Fibroblast of upper back skin (primary cell): ENCODE measurements at places on chromosomes 11 and 22.

- no peak for DNase-seq
Observed at GRCh38 chr11:71370895-71371673, 77.1 kb downstream of the DHCR7 start.

GRCh38 chr11:72391638-72392423 is 42.5 kb downstream of the CLPB start:
- DNase-seq = no peak

DNA sequence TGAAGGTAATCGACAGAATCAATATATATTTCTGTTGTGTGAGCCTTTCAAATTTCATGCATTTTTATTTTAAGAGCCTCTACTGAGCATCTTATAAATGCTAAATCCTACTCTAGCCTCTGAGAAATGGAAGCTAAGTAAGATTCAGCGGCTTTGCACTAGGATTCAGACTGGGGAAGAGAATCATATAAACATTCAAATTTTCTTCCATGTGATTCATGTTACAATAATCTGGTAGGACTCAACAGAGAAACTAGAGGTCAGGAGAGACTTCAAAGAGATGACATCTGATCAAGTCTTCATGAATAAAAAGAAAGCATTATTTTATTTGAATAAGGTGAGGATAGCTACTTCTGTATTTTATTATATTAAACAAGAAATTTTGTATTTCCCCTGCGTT is 538.9 kb downstream of the DLG2 start:
- DNase-seq = peak; percentile 53

DNA sequence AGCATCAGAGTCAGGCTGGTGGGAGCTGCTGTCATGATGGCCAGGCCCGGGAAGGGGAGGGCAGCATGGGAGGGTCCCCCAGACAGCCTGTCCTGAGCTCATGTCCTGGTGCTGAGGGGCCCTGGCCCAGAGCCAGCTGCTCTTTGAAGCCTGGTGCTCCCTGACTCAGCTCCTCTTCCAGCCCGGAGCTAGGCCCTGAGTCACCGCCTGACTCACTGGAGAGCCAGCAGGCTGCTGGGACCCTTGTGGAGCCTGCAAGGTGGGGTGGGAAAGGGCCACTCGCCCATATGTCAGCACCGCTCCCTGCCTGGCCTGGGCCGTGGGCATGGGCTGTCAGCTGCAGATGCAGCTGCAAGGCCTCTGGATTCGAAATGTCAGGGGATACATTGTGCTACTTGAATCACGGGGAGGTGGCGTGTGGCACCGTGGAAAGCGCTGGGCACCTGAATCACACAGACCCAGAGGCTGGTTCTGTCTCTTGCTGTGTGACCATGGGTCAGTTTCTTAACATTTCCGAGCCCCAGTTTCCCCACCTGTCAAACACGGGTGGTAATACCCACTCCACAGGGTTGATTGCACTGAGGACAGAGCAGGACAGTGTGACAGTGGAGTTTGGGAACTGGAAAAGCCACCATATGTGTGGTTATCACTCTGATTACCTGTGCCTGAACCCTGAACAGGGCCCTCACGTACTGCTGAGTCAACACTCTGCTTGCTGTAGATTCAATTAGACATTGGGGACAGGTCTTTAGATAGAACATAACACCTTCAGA is 4.4 kb downstream of the CACNA1I start:
- DNase-seq = peak; percentile 93

DNA sequence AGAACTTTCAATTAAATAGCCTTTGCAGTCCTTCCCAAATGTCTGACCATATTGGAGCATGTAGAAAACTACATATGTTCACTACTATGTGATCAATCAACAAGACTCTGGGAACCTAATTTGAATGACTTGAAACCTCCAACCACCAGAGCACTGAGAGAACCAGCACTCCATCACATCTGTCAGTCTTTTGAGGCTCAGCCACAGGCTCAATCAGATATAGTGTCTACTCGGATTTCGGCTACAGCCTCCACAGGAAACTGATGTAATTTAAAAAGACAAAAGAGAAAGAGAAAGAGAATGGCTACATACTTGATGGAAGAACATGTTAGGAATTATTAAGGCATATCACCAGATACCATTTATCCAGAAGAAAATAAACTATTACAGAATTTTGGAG is 859.0 kb downstream of the FAM181B start:
- peak; percentile 5 for DNase-seq

GRCh38 chr11:59818572-59818971 is 8.0 kb upstream of the MRPL16 start:
- no peak for DNase-seq
